ENCODE measurements at places on chromosomes 7 and 10.

DNA sequence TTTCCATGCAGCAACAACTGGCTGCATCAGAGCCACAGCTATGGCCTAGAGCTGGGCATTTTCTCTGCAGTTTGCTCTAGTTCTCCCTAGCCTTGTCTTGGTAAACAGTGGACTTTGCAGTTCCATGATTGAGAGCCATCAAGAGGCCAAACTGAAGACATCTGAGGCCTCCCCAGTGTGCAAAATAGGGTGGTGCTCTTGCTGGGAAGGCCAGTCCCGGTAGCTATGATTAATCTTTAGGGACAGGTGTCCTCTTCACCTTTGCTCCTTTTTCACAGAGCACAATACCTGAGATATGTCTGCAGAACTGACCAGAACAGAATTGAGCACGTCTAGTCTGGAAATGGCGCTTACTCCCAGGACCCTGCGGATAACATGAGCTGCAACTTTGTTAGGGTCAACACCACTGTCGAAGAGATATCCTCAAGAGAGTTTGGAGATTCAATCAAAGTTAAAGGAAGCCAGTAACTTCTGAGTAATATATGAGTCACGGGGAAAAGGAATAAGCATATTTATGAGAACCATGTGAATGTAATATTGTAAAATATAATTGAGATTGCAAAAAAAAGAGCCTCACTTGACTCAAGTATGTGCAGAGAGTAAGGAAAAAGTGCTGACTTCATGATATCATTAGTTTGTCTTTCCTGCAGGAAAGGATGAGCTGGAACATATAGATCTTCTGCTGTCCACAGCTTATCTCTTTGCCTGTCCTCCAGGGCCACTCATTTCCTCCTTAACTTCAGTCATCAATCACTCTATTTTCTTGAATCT lies 76.7 kb downstream of the ANK3 start:
- DNase-seq = no peak

DNA sequence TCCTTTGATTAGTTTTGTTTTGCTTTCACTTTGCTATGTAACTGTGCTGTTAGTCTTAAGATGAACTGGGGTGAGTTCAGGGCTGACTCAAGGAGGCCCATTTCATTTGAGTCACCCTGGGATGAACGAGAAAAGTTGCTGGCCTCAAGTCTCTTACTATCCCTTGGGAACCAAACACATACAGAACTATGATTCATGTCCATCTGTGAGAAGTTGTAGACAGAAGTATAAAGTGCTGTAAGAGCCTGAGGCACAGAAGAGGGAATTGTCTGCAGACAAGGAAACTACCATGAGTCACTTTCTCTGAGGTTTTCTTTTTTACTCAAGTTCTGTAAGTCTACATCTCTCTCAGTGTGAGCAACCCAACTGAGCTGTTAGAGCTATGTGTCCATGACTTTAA lies 179.8 kb upstream of the CSTF2T start:
- peak; percentile 6 for DNase-seq

DNA sequence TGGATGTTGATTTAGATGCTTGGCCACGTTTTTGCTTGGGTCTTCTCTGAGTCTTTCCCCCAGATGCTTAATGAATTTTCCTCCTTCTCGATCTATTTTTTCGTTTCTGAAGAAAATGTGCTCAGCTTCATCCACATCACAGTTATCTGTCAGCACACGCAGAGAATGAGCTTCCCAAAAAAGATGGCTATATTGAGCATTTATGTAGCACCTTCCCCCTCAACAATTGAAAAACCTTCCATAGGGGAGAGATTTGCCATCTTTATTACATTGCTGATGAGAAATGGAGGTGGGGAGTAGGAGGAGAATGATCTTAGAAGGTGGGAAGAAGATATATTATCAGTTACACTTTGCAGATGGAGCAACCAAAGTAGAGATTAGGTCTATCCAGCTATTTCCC lies 228.1 kb upstream of the PHYHIPL start:
- DNase-seq = no peak

- DNase-seq = no peak
Observed at GRCh38 chr7:120171406-120171805, 101.6 kb upstream of the KCND2 start.

GRCh38 chr10:90175161-90175681 lies 473.8 kb downstream of the KIF20B start:
- no peak for DNase-seq

GRCh38 chr7:157552295-157552993 lies 215.6 kb downstream of the DNAJB6 start:
- DNase-seq = no peak

DNA sequence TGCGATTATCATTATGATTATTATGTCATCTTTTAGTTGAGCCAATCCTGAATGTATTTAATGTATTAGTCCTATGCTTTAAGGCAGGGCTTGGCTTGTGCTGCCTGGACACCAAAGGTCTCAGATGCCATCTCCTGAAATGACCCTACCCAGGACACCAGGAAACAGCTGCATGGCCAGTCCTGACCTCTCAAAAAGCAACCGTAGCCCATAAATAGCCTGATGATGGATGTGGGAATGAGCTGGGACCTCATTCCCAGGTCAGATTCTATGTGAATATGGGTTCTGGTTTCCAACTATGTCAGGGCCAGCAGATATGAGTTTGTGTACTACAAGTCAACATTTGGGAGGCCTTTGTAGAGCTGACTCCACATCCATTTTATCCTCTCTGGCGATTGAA lies 438.4 kb downstream of the NRG3 start:
- no peak for DNase-seq

DNA sequence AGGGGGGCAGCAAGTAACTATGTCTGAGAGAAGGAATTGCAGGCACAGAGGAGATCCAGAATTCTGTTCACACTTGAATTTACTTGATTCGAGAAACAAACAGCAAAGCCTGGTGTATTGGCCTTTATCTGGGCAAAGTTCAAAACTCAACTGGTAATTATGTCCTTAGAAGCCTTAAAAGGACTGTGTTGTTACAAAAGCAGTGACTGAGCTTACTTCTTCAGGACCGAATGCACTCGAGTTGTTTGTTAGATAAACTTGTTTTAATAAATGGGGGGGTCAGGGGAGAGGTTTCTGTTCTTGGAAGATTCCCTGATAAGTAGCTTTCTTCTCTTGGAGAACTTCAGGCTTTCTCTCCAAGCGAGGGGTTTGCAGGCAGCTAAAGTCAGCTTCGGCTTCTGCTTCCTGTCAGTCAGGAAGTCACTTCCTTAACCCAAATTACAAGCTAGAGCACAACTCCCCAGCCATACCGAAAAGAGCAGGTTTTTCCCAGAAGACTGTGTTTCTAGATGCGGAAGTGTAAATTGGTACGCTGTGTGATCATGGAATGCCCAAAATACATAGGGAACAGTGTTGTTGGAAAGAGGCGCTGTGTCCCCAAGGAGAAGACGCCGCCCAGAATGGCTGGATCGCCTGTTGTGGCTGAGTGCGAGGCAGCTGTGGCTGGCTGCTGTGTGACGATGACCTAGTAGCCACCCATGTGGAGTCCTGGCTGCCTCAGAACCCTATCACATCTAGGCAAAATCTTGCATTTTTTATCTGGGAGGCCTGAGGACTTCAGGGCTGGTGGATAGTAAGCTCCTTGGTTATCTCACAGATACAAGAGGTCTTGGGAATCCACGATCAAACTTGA lies 110.4 kb downstream of the TCF7L2 start:
- no peak for DNase-seq

DNA sequence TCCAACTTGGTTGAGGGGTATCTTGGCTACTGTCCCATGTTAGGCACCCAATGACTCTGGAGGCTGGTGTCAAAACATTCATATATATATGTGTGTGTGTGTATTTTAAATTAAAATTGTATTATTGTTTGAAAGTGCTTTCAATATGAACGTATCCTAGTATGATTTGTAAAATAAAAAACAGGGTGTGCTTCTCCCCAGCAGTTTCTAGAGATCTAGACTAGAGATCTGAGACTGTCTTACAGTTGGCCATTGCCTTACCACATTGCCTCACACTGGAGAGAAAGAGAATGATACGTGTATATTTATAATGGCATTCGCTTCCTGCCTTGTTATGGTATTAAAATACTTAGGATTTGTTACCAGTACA lies 1.2 kb downstream of the BAG3 start:
- no peak for DNase-seq

DNA sequence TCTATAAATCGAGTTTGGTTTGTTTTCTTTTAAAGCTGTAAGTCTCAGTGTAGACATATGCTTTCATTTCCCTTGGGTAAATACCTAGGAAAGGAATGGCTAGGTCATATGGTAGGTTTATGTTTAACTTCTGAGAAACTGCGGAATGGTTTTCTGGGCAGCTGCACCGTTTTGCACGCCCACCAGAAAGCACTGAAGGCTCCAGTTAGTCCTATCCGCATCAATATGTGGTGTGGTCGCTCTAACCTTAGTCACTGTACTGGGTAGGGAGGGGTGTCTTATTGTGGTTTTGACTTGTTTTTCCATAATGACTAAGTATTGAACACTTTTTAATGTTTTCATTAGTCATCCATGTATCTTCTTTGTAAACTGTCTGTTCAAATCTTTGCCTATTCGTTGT lies 279.5 kb upstream of the AKR1E2 start:
- DNase-seq = peak; percentile 50

DNA sequence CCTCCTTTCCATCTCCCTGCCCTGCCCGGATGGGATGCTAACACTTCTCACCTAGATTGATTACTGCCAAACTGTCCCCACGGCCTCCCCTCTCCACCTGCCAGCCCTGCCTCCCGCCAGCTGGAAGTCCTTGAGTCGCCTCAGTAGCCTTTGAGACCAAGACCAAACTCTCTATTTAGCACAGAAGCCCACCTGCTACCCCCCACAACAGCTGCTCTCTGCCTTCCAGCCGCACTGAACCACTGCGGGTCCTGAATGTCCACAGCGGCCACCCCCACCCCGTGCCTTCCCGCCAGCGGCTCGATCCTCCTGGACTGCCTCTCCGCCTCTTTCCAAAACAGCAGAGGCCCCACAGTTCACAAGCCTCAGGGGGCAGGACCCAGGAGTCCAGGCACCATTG lies 39.0 kb downstream of the FKBP6 start:
- no peak for DNase-seq

GRCh38 chr7:25353732-25354131 lies 125.4 kb upstream of the NPVF start:
- DNase-seq = no peak

DNA sequence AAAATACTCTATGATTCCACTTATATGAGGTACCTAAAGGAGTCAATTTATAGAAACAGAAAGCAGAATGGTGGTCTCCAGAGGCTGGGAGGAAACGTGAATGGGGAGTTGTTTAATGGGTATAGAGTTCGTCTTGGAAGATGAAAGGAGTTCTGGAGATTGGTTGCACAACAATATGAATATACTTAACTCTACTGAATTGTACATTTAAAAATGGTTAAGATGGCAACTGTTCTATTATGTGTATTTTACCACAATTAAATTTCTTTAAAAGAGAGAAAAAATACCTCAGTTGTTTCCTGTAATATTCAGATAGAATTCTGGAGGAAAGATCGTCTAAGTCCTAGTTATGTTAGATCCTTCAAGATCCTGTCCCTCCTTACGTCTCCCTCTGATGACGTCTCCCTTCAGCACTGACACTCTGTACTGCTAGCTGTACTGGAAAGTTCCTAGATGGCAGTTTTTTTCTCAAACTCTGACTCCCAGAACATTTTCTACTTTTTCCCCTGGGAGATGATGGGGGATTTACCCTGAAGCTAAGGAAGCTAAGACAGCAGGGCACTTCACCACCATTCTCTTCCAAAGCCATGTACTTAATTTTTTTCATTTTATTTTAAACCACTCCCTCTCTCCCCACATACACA lies 53.2 kb upstream of the CAV2 start:
- no peak for DNase-seq

- DNase-seq = no peak
Observed at GRCh38 chr7:133584956-133585668, 332.2 kb downstream of the EXOC4 start.

GRCh38 chr7:34603711-34604444 lies 54.1 kb upstream of the NPSR1 start:
- no peak for DNase-seq

DNA sequence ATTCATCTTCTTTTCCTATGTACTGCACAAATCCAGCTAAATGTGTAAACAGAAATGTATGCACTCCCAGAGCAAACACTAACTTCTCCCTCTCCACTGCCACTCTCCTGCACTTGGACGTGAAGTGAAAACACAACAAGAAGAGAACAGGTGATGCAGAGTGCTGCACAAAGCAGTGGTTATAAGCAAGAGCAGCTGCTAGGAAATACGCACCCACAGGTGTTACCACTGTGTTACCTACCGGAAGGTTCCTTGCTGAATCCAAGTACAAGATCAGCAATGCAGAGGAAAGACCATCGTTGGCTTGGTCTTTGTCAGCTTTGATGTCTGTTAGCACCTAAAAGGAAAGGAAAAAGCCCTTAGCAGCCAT lies 54.6 kb upstream of the NCAPG2 start:
- no peak for DNase-seq

DNA sequence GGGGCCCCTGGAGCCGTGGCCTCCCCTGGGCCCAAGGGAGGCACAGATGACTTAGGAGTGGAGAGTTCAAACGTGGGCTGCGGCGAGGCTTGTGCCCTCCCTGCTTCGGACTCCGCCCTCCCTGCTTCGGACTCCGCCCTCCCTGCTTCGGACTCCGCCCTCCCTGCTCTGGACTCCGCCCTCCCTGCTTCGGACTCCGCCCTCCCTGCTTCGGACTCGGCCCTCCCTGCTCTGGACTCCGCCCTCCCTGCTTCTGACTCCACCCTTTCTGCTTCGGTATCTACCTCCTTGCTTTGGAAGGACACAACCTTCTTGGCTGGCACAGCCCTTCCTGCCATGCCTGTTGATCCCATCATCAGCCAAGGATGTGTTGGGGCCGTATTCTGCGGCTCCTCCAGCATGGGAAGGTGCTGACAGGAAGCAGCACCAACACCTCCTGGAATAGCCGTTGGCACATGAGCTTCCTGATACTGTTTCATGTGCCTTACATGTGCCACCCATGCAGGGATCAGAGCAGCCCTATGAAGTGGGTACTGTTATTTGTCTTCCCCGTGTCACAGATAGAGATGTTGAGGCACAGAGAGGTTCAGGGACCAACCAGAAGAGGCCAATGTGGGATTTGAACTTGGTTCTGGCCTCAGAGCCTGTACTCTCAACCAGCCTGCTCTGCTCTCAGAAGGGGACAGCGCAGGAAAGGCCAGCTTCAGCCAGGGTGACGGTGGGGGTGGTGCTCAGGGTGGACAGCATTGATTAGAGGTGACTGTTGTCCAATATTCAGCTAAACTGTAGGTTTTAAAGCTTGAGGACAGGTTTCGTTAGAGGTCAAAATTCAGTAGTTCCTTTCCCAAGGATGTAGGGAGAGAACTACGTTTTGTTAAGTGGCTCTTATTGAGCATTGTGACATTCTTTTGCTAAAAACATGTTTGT lies 114.5 kb downstream of the NKX6-2 start:
- no peak for DNase-seq

DNA sequence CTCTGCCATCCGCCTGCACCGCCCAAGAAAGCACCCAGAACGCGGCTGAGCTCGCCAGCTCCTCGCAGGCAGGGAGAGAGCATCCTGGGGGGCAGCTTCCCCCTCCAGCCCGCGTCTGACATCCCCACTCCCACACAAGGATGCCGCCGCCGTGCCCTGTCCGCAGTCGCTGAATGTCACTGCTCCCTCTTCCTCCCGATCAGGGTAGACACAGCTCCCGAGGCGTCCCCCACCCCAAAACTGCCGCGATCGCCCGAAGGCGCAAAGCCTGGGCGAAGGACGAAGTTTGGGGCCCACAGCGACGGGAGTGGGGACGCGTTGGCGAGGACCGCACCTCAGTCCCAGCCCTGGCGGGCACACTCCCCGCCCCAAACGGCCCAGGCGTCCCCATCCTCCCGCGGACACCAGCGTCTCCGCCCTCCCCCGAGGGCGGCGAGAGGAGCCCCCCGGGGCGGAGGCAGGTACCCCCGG lies 1.5 kb upstream of the KAT6B start:
- peak; percentile 58 for DNase-seq
